Neural progenitor cell (in vitro differentiated cells): ENCODE measurements at places on chromosomes 5 and 9. TPM values are rescaled to one million over a fixed set of nuclear protein-coding genes. Genes with fewer than 3 reads are reported as not detected.

The SVEP1 gene
- total RNA-seq: 0.56 and 0.74 TPM in 2 replicates

The GBGT1 gene
- 2.0 and 3.0 TPM in 2 replicates for total RNA-seq

The COL27A1 gene
- total RNA-seq: 4.3 and 16.2 TPM in 2 replicates

The HMCN2 gene
- 0.15 and 0.40 TPM in 2 replicates for total RNA-seq

The GRM6 gene
- not detected in 2 replicates for total RNA-seq

The DAB2IP gene
- total RNA-seq: 24.3 and 41.7 TPM in 2 replicates

The GTF2H2 gene
- total RNA-seq: 69.7 and 114 TPM in 2 replicates

The SPATA31D4 gene
- total RNA-seq: not detected in 2 replicates

The GPR151 gene
- not detected in 2 replicates for total RNA-seq

The LCN9 gene
- total RNA-seq: 2.4 and 6.6 TPM in 2 replicates

The FAM120AOS gene
- total RNA-seq: 38.7 and 40.9 TPM in 2 replicates

The SERF1B gene
- 42.4 and 48.6 TPM in 2 replicates for total RNA-seq

The SLC25A2 gene
- total RNA-seq: 0.22 and 0.96 TPM in 2 replicates

The CCIN gene
- not detected in 2 replicates for total RNA-seq

The PFN3 gene
- not detected in 2 replicates for total RNA-seq

The ALAD gene
- total RNA-seq: 17.4 and 20.8 TPM in 2 replicates

The HCN1 gene
- total RNA-seq: 0.03 TPM in 1 of 2 replicates, not detected in the other

The GEMIN5 gene
- 18.5 and 23.4 TPM in 2 replicates for total RNA-seq

The C5 gene
- total RNA-seq: 4.5 and 5.5 TPM in 2 replicates

The FAT2 gene
- total RNA-seq: 0.36 and 0.37 TPM in 2 replicates

The NEURL1B gene
- total RNA-seq: 12.1 and 20.2 TPM in 2 replicates

The RFESD gene
- total RNA-seq: 3.6 and 4.4 TPM in 2 replicates

The CTSV gene
- total RNA-seq: 40.4 and 52.2 TPM in 2 replicates

The NNT gene
- 24.3 and 56.3 TPM in 2 replicates for total RNA-seq

The SPINK1 gene
- total RNA-seq: not detected in 2 replicates

The ZNF454 gene
- total RNA-seq: 0.22 TPM in 1 of 2 replicates, not detected in the other

The RASGEF1C gene
- 0.26 and 1.7 TPM in 2 replicates for total RNA-seq

The TAF11L14 gene
- not detected in 2 replicates for total RNA-seq

The ZNF474 gene
- 0.40 and 1.3 TPM in 2 replicates for total RNA-seq

The NTRK2 gene
- 0.02 and 0.03 TPM in 2 replicates for total RNA-seq

The CEP72 gene
- 17.2 and 21.5 TPM in 2 replicates for total RNA-seq

The FAM81B gene
- total RNA-seq: not detected in 2 replicates

The CCNI2 gene
- 0.22 TPM in 1 of 2 replicates, not detected in the other for total RNA-seq

The GFI1B gene
- total RNA-seq: 0.28 TPM in 1 of 2 replicates, not detected in the other

The TMEM171 gene
- not detected in 2 replicates for total RNA-seq

The RANBP17 gene
- total RNA-seq: 38.7 and 49.7 TPM in 2 replicates
